ENCODE measurements at places on chromosomes 2 and 18. TPM values are rescaled to one million over a fixed set of nuclear protein-coding genes. Genes with fewer than 3 reads are reported as not detected.

Gene ZNF804A
- 2.3 TPM for total RNA-seq

Gene SERPINB3
- not detected for total RNA-seq

- no peak for DNase-seq
Observed at GRCh38 chr2:38077431-38077769, 1.4 kb upstream of the CYP1B1 start.

DNA sequence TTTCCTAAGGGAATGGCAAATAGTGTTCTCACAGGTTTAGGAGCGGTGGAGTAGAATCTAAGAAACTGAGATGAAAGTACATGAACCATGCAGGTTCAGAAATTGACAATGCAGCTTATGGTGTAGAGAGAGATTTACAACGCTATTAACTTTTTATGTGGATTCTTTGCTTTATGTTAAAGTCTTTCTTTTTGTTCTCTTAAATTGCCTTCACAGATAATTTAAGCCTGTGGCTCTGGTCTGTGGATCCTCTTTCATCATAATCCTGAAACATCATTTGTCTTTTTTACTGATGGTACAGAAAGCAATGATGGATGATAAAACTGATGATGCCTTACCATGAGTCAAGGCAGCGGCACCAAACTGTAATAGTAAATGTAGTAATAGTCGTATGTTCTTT lies 30.3 kb downstream of the SOCS6 start:
- no peak for DNase-seq

DNA sequence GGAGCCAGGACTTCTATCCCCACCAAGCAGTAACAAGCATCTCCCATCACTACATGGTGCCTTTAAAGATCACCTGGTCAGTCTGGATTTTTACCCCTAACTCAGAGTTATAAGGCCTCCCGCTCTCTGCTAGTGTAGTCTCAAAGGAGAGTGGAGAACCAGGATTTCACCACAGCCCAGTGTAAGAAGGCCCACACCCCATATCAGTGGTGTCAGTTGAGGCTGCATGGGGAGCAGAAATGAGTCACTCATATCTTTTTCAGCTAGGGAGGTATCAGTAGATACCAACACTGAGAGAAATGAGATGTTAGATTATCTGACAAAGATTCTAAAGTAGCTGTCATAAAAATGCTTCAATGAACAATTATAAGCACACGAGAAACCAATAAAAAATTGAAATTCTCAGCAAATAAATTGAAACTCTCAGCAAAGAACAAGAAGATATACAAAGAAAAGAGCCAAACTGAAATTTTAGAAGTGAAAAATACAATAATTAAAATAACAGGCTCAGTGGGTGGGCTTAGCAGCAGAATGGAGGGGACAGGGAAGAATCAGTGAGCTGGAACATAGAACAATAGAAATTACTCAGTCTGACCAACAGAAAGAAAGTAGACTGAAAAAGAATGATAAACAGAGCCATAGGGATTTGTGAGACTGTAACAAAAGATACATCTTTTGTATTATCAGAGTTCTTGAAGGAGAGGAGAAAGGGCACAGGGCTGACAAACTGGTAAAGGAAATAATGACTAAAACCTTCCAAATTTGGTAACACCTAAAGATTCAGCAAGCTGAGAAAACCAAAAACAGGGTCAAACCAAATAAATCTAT lies 257.7 kb downstream of the ANAPC1 start:
- no peak for DNase-seq

Gene MRPL53
- total RNA-seq, result 98.8 TPM

DNA sequence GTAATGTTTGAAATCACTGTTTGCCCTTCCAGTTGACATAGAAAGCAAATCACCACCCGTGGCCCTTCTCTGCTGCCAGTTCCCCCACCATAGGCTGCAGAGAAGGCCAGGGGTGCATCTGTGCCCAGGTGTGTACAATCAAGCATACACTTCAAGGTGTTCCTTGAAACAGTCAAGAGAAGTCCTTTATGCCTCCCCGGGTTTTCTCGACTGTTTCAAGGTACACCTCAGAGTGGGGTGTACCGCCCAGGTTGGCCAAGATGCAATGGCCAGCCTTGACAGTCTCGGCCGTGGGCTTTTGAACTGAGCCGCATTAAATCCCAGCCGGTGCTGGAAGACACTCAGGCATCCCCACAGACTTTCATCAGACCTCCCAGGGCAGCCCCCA lies 21.0 kb upstream of the ATP9B start:
- no peak for DNase-seq

Gene PEX13
- 17.8 TPM for total RNA-seq

Gene NLRC4
- 0.98 TPM for total RNA-seq

Gene C2orf66
- not detected for total RNA-seq

Gene CCBE1
- not detected for total RNA-seq

- no peak for DNase-seq
Observed at GRCh38 chr2:36484454-36484853, 113.5 kb downstream of the FEZ2 start.

DNA sequence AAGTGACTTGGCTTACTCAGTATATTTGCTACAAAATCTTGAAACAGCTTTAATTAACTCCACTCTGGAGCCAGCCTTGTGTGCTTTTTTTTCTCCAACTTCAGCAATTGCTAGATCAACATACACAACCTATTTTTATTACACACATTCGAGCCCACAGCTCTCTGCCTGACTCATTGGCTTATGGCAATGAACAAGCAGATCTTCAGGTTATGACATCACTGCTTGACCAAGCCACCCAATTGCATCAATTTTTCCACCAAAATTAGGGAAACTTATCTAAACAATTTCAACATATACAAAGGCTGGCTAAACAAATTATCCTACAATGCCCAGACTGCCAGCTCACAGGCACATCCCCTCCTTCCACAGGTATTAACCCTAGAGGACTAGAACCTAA lies 39.6 kb upstream of the PDK1 start:
- no peak for DNase-seq

DNA sequence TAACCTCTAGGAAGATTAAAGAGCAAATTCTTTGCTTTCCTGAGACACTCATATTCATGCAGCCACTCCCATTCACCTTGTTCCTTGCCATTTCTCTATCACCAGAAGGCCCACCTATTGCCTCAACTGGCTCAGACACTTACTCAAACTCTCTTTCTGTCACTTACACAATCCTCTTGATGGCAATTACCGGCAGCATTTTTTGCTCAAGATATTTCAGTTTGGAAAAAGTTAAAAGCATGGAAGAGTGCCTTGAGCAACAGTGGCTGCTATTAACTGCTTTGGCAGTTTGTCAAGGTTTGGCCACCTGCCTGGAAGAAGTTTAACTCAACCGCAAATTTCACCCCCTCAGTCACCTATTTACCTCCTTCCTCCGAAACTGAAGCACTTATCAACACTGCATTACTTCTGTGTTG lies 1104.0 kb upstream of the PIK3C3 start:
- DNase-seq, result no peak

DNA sequence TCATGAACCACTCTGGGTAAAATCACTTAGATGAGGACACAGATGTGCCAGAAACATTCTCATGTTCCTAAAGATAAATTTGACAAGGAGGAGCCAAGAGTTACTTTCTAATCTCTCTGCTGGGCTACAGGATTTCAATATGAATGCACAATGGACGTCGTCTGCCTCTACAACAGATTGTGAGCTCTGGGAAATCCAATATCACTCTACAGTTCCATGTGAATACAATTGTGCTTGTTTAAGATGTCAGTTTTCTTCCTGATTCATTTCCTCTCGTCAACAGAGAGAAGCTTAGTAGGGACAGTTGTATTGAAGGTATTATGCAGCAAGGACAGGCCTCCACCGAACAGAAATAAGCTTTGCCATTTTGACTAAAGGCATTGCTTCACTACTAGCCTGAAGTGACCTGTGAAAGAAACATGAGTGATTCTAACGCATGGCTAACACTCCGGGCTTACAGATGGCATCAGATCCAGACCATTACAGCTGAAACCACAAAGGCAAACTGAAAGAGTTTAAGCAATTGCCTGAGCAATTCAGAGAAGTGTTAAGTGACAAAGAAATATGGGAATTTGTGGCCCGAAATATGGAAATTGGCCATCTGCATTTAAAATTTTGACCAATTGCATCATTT lies 1591.5 kb downstream of the LRP1B start:
- DNase-seq, result no peak

- DNase-seq, result no peak
Observed at GRCh38 chr18:4107049-4107467, 348.0 kb downstream of the DLGAP1 start.

Gene HJURP
- total RNA-seq, result 1.0 TPM

GRCh38 chr2:198700319-198700718 lies 757.4 kb downstream of the SATB2 start:
- DNase-seq, result no peak

Gene COLEC11
- not detected for total RNA-seq
